ENCODE measurements at places on chromosomes 13 and 19.

DNA sequence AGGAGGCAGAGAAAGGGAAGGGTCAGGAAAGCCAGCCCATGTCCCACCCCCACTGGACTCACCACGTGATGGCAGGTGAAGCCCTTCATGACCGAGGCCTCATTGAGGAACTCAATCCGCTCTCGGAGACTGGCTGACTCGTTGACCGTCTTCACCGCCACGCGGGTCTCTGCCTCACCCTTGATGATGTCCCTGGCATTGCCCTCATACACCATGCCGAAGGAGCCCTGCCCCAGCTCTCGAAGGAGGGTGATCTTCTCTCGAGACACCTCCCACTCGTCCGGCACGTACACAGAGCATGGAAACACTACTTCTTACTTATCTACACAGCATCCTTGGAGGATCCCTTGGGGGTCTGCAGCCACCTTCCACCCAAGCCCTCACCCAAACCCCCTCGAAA, 55.7 kb downstream of the ZNF557 start:
- DNase-seq = no peak

GRCh38 chr19:57830071-57830602, at the start of gene ZNF587B:
Gene ZNF587B (plus strand): TSS chr19:57830299. CDS start chr19:57830529, 230 bp downstream.
- DNase-seq = peak; percentile 68

DNA sequence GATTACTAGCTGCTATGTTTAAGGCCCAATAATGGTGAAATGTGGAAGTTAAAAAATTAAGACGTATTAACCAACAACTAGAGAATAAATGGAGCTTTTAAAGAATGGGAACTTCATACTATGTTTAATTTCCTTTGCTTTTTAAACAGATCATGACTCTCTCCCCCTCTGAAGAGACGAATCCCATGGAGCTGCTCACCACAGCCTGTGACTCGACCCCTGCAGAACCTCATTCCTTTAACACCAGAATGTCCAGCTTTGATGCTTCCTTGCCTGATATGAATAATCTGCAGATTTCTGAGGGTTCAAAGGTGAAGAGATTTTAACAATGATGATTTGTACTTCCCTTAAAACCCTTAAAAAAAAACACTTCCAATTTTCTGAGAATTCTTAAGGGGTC, 53.0 kb downstream of the ZAR1L start:
- DNase-seq = no peak

GRCh38 chr19:35348911-35349611, 1.4 kb downstream of the FFAR1 start:
- no peak for DNase-seq

- DNase-seq = no peak
These were observed 137.5 kb downstream of the KCNRG start for GRCh38 chr13:50152655-50153309.

DNA sequence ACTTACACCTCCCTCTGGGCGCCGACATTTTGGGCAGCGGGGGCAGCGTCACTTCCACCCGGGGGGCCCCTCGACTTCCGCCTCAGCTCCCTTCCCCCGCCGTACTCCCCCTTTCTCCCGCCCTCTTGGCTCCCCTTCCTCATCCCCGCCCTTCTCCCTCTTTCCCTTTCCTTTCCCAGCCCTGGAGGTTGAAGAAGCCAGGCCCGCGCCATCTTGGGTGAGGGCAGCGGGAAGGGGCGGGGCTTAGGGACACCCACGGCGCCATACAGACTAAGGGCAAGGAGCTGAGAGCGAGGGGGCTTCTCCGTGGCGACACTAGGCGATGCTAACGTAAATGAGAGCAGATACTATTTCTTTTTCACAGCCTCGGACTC, at the start of gene FIZ1:
TSS of gene FIZ1 (minus strand) at position 50 of the 374 bp plus-strand sequence. CDS start 1,652 bp downstream, outside the sequence.
- DNase-seq = peak; percentile 93

DNA sequence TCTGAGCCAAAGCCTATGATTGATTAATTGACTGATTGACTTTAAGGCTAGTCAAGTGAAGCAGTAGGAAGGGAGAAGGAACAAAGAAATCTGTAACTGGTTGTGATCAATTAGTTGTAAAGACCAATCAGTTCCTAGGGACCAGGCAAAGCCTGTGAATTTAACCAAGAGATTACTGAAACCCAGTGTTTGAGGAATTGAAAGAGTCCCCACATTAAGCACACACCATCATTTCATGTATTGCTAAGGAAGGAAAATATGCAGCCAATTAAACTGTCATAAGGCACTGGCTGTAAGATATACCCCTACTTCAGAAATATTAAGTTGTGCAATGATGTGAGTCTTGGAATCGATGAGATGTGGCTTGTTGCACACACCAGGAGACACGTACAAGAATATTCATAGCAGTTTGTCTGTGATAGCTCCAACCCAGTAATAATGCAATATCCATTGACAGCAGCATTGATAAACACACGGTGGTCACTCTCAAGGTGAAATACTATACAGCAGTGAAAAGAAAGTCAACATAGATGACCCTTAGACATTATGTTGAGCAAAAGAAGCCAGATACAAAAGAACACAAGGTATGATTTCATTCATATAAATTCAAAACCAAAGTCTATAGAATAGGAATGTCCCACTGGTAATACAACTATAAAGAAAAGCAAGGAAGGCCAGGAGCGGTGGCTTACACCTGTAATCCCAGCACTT, 9.0 kb downstream of the C19orf47 start:
- DNase-seq = no peak

GRCh38 chr13:109712124-109712722, 74.2 kb downstream of the IRS2 start:
- DNase-seq = no peak

DNA sequence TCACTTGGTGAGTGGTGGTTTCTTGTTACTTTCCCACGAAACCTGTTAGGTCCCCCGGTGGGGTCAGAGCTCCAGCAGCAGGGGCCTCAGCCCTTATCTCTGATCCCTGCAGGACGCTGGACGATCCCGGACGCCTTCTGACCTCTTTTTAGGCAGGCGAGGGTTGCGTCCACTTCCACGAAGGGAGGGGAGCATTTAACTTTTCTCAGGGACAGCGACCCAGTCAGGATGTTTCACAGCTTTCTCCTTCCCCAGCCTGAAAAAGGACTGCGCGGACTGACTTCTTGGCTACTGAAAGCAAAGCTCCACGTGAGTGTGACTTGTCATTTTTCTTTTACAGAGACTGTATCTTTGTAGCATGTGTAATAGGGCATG, 692 bp downstream of the ZNF234 start:
- DNase-seq = no peak

- no peak for DNase-seq
These were observed 19.0 kb downstream of the ACP7 start for GRCh38 chr19:39103151-39103550.

DNA sequence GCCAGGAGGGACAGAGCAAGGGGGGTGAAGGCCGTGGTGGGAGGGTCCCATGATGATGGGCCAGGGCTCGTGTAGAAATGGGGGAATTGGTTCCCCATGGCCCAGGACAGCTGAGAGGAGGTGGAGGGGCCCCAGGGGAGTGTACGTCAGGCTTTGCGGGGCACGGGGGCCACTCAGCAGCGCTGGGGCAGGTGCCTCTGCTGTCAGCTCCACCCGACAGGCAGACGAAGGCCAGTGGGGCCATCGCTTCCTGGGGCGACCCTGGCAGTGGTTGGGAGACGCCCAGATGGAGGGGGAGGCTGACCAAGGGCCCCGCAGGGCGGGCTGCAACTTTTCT, 1.9 kb upstream of the TEKTIP1 start:
- DNase-seq = no peak

DNA sequence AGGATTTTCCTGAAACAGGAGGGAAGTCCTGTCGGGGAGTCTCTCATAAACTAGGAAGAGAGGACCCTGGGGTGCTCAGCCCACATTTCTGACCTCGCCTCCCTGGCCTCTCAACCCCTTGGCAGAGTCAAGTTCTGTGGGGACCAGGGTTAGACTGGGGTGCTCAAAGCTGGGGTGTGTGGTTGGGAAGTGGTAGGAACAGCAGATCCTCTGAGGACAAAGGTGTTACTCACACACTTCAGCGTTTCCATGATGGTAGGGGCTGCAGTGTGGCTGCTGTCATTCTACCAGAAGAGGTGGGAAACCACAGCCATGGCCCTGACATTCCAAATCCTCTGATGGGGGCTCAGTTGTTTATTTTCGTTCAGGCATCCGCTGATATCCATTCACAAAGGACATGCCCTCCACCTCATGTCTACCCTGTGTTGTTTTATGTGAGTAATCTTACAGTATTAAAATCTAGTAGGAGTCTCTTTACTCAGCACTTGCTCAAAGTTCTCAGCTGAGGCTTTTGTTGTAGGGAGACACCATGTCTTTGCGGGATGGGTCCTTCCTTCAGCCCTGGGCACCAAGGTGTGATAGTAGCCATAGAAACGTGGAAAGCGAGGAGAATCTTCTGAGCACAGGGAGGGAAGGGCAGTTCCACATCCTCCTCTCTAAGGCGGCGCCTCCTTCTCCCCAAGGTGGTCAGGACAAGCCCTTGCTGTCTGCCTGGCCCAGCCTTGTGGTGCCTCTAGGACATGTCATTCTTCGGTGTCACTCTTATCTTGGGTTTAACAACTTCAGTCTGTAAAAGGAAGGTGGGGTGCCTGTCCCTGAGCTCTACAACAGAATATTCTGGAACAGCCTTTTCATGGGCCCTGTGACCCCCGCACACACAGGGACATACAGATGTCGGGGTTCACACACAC, 1.5 kb downstream of the KIR2DL3 start:
- DNase-seq = no peak

GRCh38 chr13:31769575-31769974, 30.2 kb downstream of the RXFP2 start:
- DNase-seq = no peak

- DNase-seq = no peak
These were observed 343.0 kb downstream of the PCDH9 start for GRCh38 chr13:66887088-66887487.

- DNase-seq = no peak
These were observed 26.7 kb downstream of the WDR62 start for GRCh38 chr19:36081385-36081784.

DNA sequence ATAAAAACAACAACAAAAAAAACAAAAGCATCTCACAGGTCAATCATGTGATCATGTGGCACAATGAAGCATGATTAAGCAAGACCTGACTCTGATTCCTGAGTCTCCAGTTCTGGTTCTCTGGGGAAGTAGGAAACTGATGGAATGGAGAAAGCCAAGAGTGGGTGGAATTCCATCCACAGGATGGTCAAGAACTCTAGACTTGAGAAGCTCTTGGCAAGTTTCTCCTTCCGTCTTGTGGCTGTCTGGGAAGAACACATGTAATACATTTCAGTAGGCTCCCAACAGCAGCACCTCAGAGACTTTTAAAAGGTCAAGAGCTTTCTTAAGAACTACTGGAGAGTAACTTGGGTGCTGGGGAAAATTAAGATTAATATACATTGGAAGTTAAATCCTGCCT, 78.6 kb upstream of the TSHZ3 start:
- DNase-seq = no peak

GRCh38 chr19:18449552-18449951, 11.6 kb upstream of the ISYNA1 start:
- DNase-seq = no peak

DNA sequence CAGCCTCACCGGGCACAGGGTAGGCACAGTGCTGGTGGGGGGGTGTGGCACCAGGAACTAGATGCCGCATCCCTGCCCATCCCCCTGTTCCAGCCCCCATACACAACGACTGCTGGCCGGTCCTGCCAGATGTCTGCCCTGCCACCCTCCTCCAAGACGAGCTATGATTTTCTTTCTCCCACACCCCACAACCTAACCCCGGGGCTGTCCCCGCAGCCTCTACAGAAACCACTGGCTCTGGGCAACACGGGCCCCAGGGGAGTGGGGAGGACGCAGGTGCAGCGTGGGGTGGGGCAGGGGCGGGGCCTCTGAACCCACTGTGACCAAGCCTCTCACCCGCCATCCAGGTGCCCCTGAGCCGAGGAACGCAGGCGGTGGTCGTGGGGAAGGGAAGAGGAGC, 15.5 kb downstream of the PGLS start:
- no peak for DNase-seq

GRCh38 chr19:56393119-56394012, at the start of gene ZNF582:
Gene ZNF582 (minus strand): TSS chr19:56393534. CDS start chr19:56391752, 1,782 bp downstream.
- peak; percentile 66 for DNase-seq

- DNase-seq = no peak
These were observed 32.5 kb downstream of the CILP2 start for GRCh38 chr19:19570571-19570970.

DNA sequence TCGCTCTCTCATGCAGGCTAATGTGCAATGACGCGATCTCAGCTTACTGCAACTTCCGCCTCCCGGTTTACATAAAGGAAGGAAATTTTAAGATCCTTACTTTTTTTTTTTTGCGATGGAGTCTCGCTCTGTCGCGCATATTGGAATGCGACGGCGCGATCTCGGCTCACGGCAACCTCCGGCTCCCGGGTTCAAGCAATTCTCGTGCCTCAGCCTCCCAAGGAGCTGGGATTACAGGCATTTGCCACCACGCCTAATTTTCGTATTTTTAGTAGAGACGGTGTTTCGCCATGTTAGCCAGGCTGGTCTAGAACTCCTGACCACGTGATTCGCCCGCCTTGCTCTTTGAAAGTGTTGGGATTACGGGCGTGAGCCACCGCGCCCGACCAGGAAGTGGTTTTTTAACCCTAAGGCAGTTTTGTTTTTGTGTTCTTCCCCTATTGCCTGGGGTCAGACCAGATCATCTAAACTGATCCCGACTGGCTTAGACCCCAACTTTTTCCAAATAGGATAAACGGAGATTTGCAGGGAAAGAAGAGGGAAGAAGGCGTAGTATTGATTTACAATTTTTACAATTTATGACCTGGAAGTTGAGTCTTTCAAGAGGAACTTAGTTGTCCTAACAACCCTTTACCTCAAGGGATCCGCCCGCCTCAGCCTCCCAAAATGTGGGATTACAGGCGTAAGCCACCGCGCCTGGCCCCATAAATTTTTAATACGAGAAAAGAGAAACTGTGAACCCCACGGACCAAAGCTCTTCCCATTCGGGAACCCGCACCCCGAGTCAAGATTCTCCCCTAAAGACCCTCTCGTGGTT, 142.0 kb downstream of the ZNF737 start:
- DNase-seq = peak; percentile 37

- no peak for DNase-seq
These were observed 14.2 kb upstream of the LATS2 start for GRCh38 chr13:21075379-21076249.

DNA sequence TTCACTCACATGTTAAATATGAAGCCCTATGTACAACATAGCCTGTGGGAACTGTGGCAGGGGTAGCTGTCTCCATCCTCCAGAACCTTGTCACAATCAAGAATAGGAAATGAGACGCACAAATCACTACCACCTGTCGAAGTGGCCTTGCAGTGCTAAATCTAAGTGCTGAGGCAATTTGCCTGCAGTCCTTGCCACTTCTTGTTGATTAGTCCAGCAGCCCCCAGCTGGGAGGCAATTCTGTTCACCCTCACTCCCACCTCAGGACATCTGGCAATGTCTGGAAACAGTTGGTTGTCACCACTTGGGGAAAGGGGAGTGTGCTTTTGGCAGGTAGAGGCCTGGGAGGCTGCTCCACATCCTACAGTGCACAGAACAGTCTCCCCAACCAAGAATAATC, 10.7 kb downstream of the RFX2 start:
- DNase-seq = no peak

- no peak for DNase-seq
These were observed 1721.4 kb downstream of the PCDH9 start for GRCh38 chr13:65508745-65509144.
